Stimulated activated CD4-positive, alpha-beta T cell treated with anti-CD3 and anti-CD28 coated beads, Interleukin-4, amount 100 ng/mL, for 24 hours (primary cell): ENCODE measurements at places on chromosomes 3 and 15.

DNA sequence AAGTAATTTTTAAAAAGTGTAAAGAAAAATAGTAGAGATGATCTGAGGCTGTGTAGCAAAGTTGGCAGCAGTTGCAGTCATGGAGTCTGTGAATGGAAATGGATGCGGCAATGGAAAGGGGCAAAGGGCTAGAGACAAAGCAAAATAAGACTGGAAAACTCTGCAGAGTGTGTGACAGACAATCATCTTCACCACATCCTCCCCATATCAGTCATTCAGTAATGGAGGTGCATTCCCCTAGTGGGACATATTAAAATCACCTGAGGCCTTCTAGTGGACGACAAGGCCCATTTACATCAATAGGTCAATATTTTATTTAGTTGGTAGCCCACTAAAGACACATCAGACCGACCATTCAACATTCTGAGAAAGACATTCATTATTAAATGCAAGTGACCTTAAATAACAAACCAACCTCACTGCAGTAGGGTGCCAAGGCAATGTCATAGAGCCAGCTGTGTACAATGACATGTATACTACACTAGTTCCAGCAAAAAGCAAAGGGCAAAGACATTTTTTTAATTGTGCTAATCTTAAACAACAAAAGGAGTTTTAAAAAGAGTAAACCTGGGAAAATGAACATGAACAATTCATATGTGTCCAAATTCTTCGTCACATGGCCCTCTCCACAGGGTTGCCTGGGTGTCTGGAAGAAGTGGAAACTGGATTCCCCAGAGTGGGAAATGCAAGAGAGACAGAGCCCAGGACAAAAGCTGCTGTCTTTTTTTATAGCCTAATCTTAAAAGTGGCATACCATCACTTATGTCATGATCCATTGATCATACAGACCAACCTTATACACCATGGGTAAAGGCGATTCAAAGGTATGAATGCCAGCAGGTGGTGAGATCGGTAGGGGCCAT, 15.6 kb upstream of the RAP2B start:
- DNase-seq = no peak

GRCh38 chr3:188119846-188120245, 34.1 kb upstream of the LPP start:
- no peak for DNase-seq

GRCh38 chr3:188507244-188507720, 353.3 kb downstream of the LPP start:
- no peak for DNase-seq

- DNase-seq = no peak
Measured at GRCh38 chr3:33425453-33425852, 14.8 kb downstream of the UBP1 start.

DNA sequence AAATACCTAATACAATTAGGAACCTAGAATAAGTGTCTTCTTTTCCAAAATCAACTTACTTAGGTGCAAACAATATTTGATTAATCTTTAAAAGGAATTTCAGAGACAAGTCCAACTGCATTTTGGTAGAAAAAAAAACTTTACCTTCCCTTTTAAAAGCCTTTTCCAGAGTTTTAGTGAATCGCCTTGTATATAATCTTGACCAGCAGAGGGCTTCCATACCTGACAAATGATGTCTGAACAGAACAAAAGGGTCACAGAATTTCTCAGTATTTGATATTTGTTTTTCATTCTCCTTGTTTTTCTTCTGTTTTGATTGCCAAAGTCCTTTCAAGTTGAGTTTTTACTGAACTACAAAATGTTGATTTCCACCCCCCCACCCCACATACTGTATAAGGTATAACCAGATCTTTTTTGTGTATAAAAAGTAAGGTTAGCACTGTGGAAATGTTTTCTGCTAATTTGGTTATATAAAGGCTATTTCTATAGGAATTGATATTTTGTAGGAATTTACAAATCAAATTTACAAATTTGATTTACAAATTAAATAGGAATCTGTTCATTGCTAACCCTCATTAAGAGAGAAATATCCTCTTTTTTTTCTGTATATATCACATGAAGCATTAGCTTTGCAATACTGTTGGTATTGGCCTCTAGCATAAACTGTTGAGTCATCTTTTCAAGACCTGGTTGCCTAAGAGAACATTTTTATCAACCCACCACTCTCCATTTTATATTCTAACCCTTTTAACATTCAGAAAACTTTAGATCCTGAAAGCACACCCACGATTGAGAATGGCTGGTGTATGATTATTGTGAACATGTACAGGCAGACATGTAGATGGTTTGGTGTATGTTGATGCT, 464.1 kb upstream of the RARB start:
- no peak for DNase-seq

DNA sequence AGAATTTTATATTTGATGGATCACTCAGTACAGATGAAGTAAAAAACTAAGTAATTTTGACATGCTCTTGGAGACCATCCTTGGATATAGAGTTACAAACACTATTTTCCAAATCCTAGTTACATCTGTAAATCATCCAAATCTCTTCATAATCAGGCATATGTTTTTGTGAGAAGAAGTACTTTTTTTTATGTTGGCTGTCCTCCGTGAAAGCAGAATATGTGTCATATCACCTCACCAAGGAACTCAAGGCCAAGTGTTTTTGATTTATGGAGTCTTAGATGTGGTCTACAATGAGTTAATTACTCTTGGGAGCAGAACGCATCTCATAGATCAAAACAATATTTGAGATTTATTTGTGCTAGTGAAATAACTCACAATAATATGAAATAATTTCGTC, 416.5 kb upstream of the TGFBR2 start:
- DNase-seq = no peak
